ENCODE measurements at places on chromosomes 6 and 20.
A peak's percentile ranks its signal among the peaks of the same experiment; 100 is the strongest.

DNA sequence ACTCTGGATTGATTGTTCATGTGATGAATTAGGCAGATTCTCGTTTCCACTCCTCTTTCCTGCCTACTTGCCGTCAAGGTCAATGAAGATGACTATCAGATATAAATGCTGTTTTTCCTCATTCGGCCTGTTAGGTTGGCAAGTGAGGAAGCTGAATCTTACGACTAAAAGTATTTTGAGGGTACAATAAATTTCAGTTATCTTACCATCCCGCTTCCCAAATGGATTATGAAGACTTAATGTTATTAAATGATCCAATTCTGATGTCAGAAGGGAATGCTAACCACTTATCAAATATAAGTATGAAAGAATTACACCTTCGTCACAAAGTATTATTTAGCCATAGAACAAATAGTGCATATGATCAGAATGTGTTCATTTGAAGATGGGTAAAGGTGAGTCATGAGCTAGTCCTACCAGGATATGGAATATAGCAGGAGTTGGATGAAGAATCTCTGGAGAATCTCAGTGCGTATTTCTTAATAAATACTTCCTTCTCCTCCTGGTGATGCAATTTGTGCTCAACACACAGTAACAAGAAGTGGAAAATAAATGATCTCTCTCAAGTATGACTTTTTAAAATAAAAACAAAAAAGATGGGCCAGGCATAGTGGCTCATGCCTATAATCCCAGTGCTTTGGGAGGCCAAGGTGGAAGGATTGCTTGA lies 4.6 kb downstream of the GPLD1 start:
- DNase-seq = no peak

- DNase-seq = no peak
These were observed 67.0 kb downstream of the ABHD12 start for GRCh38 chr20:25323496-25324246.

GRCh38 chr20:37845878-37846277 lies 57.0 kb upstream of the VSTM2L start:
- DNase-seq = no peak

DNA sequence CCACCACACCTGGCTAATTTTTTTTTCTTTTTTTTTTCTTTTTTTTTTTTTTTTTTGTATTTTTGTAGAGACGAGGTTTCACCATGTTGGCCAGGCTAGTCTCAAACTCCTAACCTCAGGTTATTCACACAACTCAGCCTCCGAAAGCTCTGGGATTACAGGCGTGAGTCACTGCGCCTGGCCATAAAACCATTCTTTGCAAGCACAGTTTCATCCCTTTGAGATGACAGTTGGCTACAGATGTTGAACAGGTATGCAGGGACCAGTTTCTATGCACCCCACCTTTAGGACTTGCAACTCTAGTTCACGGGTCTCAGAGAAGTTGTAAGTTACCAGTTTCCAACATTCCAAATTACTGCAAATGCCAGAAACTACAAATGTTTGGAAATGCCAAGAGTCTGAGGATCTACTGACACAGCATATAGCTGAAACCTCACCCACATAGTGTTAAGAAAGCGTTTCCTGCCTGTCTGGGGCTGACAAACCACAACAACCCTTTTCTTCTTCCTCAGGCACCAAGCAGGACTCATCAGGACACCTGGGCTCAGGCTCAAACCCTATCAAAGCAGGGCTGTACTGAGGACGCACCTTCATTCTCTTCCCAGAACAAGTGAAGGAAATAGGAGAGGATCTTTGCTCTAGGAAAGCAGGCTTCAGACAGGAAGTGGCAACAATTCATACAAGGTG lies 22.9 kb downstream of the ARHGAP18 start:
- no peak for DNase-seq

DNA sequence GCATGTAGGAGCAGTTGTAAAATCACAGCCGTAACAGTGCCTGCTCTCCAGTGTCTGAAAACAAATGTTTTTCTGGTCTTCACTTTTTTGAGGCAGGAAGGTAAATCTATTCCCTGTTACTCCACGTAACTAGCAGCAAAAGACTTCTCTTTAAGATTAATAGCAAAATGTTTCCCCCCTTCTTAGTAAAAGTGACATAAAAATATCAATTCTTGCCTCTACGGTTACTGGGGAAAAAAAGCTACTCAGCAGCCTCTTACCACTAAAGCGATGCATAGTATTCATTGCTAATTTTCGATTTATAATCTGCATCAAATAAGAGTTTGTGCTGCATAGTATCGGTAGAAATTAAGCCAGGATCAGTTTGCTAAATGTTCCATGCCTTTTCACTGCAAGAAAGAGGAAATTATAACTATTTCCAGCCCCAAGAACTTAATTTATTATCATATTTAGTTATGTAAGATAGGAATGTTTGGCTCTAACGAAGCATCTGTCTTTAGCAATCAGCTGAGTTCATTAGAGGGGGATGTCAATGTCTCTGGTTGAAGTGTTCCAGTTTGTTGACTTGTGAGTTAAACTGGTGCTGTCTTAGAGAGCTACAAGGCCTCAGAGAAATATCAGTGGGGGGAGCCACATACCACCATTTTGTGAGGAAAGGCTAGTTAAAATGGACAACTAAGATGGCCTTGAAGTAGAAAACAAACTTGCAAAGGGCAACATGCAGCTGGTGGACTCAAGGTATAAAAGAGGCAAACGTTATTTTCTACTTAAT lies 617 bp upstream of the TSPYL1 start:
- peak; percentile 28 for DNase-seq

GRCh38 chr6:52590152-52590891 lies 13.5 kb upstream of the TRAM2 start:
- DNase-seq = no peak

DNA sequence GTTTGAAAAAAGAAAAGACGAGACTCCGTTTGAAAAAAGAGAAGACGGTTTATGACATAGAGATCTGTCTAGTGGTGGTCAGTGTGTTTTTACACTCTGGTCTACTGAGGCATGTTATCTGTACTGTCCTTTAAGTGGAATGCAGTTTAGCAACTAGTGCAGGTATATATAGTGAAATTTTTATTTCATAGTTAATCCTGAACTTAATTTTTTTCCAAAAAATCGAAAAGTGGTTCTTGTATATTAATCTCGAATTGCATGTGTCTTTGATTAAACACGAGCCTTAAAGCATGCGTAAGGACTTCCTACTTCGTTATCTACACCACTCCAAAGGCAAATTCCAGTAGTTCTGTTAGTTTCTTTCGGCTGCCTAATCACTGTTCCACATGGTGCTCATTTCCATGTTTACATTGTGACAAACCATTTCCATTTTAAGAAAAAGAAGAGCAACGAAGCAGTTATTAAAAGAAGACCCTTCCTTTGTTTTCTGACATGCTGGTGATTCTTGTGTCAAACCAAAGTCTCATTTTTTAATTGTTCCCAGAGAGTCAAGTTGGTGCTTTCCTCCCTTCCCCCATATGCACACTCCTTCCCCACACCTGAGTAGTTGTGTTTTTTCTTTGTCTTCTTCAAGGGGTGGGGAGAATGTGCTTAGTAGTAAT lies 2.3 kb downstream of the SNX9 start:
- DNase-seq = no peak

DNA sequence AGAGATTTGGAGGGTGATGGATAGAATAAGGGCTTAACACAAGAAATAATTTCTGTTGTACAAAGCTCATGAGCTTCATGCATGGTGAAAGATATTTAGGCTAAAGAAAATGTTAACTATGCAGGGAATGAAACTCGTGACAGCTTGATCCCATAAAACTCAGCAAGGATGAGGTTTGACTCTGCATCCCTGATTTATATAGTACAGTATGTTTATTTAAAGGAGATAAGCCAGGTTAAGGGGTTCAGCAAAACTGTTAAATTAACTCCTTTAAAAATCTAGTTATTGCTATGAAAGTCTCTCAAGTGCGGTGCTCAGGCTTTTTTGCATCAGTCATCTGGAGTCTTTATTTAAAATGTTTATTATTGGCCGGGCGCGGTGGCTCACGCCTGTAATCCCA lies 326.4 kb downstream of the LAMA2 start:
- DNase-seq = peak; percentile 18

GRCh38 chr20:23907579-23907978 lies 28.0 kb upstream of the CST5 start:
- DNase-seq = no peak
